Mucosa of descending colon (tissue), 3 donors: ENCODE measurements at places on chromosomes 13 and 19. TPM values are rescaled to one million over a fixed set of nuclear protein-coding genes. Genes with fewer than 3 reads are reported as not detected.

SELENOV gene
- not detected for total RNA-seq

RGL3 gene
- total RNA-seq = 11.0 TPM

UBE2L5 gene
- not detected for total RNA-seq

PLIN4 gene
- 3.4 TPM for total RNA-seq

GALP gene
- not detected for total RNA-seq

SHISA2 gene
- 0.32 TPM for total RNA-seq

SLITRK6 gene
- total RNA-seq = 4.7 TPM

RNASEH2A gene
- total RNA-seq = 5.5 TPM

VAV1 gene
- 10.7 TPM for total RNA-seq

LMTK3 gene
- total RNA-seq = 2.6 TPM

CLEC4G gene
- total RNA-seq = not detected

OR4F17 gene
- total RNA-seq = 0.79 TPM

SERPINE3 gene
- total RNA-seq = not detected

ZBTB32 gene
- total RNA-seq = not detected

FBXO27 gene
- 0.63 TPM for total RNA-seq

KL gene
- total RNA-seq = 0.84 TPM
